Stimulated activated naive B cell treated with anti-CD40 and anti-IgM and Interleukin-4, amounts not matched to agents 10 μg/mL and 1 μg/mL and 100 μg/mL, for 72 hours (primary cell): ENCODE measurements at places on chromosomes 2 and 18.

DNA sequence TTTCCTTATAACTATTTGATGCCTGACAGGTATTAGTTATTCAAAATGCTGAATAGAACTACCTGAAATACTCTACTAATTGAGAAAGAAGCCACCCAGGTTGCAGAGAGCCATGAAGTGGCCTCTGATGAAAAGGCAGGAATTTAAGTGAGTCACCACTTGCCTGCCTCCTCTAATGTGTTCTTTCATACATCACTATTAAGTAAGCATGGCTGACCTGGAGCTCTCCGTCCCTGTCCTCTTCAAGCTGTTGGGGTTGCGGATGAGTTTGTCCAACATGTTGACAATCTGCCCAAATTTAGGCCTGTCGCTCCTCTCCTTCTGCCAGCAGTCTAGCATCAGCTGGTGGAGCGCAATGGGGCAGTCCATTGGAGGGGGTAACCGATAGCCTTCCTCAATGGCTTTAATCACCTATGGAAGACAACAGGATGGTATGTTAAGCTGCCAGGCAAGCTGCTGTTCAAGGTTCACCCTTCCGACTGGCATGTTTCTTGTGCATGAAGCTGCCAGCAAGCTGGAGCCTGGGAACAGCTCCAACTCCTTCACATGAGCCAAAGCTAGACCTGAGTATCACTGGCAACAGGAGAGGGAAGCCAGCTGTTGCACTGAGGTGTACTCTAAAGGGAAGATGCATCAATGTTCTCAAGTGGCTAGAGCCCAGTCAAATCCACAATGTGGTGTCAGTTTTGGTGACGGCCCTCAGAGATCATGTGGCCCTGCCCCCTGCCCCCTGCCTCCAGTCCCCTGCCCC lies 142.2 kb downstream of the EPHA4 start:
- no peak for DNase-seq

DNA sequence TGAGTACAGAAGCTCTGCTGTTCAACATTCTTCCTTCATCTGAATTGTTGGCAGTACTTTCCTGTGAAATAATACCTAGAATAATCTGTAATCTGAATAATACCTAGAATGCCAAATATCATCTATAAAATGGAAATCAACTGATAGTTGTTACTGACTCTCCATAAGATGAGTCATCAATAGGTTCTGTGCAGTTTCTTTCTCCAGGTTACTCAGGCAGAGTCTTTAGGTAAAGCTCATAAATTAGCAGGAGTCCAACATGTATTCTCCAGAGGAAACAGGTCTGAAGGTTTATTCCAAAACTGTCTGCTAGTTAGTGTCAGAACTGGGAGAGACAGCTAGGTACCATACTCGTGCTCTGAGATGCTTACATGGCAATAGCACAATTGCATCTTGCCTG lies 282.0 kb upstream of the MAP2 start:
- DNase-seq: no peak

DNA sequence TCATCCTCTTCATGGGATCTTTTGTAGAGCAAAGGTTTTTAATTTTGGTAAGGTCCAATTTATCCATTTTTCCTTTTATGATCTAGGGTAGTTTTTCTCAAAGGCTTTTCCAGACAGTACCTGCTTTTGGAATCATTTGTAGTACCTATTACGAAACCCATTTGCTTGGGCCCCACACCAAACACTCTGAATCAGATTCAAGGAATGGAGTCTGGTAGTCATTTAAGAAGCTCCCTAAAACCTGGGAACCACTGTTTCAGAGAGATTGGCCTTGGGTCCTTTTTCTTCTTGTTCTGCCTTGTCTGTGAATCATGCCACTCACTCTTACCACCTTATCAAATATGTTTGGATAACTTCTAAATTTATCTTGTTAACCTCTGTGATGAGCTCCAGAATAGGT lies 40.3 kb downstream of the OSBPL6 start:
- DNase-seq: no peak

GRCh38 chr18:32287249-32287648 lies 97.4 kb downstream of the MEP1B start:
- no peak for DNase-seq

- DNase-seq: no peak
These were observed 173.3 kb downstream of the PARD3B start for GRCh38 chr2:204718607-204719006.

DNA sequence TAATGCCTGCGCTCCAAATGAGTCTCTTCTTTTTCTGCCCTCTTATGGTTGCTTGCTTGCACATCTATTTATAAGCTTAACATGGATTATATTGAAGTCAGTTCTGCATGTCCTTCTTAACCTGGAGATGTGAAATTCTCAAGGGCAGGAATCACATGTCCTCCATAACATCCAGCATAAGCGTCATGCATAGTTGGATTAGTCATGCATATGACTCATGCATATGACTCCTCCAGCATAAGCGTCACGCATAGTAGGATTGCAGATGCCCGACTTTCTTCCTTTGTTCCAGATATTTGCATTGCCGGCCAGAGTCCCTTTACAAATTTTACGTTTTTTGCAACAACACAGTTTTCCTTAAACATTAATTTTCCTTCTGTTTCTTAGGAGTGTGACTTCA lies 308.6 kb downstream of the TGIF1 start:
- DNase-seq: no peak
